AG08395 (cell line): ENCODE measurements at places on chromosomes 2 and 18.

DNA sequence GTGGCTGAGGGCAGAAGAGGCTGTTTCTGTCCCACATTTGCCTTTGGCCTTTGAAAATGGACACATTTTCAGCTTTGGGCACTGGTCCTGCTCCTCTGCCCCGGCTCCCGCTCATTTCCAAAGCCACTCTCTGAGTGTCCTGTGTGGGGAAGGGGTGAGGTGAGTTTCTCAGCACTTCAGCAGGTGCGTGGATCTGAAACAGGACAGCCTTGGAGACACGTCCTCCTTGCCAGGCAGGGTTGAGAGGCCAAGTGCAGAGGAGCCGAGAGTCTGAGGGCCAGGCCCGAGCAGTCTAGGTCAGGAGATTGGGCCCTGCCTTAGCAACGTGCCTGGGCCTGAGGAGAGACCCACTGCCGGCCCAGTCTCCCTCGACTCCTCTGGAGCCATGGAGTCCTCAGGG lies 21.9 kb upstream of the ALPI start:
- no peak for DNase-seq

GRCh38 chr2:8526403-8526696 lies 155.5 kb upstream of the ID2 start:
- DNase-seq = no peak

DNA sequence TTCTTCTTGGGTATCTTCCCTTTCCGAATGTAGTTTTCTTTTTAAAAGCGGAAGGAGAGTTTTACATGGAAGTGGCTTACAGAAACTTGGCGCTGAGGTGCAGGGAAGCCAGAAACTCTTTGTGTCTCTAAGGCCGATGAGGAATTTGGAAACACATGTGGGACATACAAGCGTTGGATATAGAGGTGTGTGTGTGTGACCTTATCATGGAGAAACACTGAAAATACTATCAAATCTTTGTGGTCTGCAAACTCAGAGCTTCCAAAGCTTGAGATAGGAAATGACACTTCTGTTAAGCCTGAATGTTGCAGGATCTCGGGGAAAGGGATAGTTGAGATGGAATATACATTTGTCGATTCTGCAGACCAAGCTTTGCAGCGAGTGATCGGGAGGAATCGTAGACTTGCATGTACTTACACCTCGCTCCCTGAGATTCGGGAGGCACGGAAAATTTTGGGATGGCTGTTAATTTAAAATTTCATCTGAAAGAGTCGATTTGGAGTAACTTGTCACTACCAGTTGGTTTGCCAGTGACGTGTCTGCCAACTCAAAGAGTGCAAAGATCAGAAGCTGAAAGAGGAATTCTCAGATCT lies 1.0 kb downstream of the NAB1 start:
- DNase-seq = peak; percentile 8

DNA sequence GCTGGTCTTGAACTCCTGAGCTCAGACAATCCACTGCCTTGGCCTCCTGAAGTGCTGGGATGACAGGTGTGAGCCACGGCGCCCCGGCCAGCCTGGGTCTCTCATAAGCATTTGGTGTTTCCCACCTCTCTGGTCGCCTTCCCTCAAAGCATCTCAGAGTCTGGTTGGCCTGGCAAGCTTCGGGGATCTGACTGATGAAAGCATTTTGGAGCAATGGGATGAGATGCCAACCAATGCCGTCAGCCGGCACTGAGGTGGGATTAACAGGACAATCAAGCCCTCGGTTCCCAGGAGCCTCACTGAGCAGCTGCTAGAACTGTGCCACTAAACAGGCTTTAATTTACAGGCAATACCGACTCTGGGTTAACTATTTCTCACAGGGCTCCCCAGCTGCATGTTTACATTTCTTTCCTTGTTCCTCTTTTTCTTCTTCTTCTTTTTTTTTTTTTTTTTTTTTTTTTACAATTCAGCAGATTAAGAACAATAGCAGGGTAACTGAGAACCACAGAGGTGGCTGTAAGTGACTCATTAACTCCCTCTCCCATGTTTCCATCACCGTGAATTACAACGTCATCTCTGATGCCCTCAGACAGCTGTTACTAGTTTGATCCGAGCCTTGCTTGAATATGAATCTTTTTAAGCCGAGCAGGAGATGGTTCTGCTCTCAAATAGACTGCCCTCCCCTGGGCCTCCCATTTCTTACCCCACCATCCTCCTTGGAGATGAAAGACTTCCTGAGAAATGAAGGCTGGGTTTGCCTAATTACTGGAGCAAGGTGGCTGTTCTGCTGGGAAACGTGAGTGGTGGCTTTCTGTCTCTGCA lies 37.9 kb downstream of the ODC1 start:
- no peak for DNase-seq

- DNase-seq = no peak
Observed at GRCh38 chr18:47594621-47595086, 335.8 kb downstream of the SMAD2 start.

GRCh38 chr2:5845798-5846330 lies 153.7 kb downstream of the SOX11 start:
- DNase-seq = no peak

DNA sequence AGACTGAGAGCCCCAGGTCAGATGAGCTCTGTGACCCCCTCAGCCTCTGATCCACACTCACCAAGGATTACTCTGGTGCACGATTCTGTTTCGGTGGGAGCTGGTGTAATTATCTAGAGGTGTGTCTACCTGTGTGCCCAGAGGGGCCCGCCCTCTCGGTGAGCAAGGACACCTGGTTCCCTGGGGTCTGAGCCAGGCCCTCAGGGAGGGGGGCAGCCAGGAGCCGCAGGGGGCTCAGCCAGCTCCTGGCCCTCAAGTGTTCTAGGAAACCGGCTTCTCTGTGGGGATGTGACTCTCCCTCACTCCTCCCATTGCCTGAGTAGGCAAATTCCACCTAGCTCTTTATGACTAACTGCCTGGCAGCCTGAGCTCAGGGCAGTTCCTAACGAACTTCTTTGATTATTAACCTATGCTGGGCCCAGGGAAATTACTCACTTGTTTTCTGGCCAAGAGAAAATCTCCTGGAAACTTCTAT lies 17.4 kb downstream of the AGAP1 start:
- peak; percentile 94 for DNase-seq

DNA sequence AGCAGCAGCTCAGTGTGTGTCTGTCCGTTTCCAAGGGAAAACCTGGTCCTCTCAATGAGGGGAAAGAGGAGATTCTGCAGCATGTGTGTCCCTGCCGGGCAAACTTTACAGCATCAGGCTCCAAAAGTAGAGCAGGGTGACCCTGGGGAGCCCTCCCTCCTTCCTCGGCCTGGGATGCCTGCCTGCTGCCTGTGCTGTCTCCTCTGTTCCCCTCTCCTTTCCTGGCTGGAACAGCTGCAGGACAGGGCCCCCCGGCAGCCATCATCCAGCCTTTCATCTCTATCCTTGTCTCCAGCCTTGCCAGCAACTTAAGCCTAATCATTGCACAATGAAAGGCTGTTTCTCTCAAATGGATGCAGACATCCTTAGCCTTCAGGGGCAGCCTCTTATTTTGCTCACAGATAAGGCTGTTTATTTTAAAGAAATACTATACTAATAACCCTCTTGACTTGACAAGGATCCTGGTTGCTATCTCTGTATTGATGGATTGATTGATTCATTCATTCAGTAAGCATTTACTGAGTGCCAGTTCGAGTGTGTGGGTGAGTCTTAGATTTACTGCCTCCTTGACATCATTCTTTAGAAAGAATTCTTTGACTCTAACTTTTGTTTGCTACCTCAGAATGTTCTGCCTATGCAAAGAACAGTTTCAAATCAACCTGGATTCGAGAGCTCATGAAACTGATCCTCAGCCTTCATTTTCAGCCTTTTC lies 40.6 kb upstream of the EDAR start:
- DNase-seq = no peak

DNA sequence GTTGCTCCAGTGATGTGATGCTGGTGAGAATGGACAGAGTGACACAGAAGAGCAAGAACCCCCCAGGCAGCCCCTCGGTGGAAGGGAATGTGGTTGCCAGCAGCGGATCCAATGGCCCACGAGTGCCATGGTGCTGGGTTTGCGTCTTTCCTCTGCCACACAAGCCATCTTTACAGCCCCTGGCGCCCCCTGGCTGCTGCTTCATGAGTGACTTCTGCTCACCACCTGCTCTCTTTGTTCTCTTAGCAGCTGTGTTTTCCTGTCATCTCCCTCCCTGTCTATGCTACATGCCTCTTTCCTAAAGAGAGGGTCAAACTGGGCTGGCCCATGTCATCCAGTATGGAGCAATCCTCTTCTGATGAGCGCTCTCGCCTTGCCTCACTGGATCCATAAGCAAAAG lies 300.0 kb upstream of the SMIM21 start:
- DNase-seq = no peak

- DNase-seq = no peak
Observed at GRCh38 chr2:234459401-234460009, 37.4 kb downstream of the ARL4C start.

GRCh38 chr2:142307616-142308115 lies 176.8 kb upstream of the LRP1B start:
- DNase-seq = no peak

- peak; percentile 65 for DNase-seq
Observed at GRCh38 chr2:217903859-217904613, 98.8 kb downstream of the TNS1 start.

DNA sequence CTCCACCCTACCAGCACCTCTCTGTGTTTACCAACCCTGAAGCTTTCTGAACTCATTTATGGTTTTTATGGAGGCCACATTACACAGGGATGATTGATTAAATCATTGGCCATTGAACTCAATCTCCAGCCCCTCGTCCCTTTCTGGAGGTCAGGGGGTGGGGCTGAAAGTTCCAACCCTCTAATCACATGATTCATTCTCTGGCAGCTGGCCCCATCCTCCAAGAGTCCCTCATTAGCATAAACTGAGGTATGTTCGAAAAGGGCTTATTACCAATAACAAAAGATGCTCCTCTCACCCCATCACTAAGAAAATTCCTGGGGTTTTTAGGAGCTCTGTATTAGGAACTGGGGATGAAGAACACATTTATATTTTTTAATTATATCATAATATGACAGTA lies 92.3 kb downstream of the DIS3L2 start:
- DNase-seq = no peak

- no peak for DNase-seq
Observed at GRCh38 chr2:107088156-107088555, 202.2 kb upstream of the ST6GAL2 start.

DNA sequence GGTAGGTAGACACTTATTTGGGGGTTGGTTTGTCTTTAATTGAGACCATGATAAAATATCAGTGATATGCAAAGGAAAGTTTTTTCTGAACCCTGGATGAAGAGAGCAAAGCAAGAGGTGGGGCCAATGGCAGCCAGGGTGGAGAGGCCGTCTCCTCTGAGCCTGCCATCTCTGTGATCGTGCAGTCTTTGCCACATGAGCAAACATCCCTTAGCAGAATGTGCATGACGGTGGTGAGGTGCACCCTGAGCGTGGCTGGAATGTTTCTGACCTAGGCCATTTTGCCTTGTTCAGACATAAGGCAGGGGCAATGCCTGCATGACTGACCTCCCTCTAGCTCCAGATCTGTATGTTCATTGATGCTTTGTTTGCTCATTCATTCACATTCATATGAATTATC lies 6.0 kb downstream of the NCK2 start:
- DNase-seq = no peak

GRCh38 chr2:99637159-99637697 lies 147.4 kb upstream of the REV1 start:
- no peak for DNase-seq

GRCh38 chr2:157996799-157997198 lies 104.9 kb upstream of the UPP2 start:
- no peak for DNase-seq

DNA sequence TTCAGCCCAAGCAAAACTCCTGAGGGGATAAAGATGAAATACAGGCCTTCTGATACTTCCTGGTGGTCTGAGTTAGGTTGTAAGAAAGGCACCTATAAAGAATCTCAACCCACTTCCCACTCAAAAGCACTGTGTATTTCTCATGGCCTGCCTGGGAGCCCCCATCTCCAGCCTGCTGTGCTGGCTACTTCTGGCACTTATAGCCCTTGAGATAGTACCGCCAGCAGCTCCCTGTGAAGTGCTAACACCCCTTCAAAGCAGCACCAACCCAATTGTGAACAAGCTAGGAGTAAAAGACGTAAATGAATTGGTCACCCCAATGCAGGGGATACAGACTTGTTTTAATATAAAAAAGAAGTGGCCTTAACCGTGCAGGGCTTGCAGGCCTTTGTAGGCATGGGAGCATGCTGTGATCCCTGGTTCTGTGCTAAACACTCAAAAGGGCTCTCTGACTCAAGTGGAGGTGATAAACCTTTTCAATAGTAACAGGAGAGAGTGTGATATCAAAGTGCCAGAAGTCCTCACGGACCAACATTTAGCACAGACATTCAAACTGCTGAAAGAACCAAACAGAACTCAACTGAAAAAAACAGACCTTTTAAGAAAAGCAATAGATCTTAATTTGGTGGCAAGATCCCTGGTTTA lies 80.8 kb downstream of the RTN4 start:
- no peak for DNase-seq

GRCh38 chr2:100620481-100620880 lies 57.7 kb downstream of the PDCL3 start:
- no peak for DNase-seq

DNA sequence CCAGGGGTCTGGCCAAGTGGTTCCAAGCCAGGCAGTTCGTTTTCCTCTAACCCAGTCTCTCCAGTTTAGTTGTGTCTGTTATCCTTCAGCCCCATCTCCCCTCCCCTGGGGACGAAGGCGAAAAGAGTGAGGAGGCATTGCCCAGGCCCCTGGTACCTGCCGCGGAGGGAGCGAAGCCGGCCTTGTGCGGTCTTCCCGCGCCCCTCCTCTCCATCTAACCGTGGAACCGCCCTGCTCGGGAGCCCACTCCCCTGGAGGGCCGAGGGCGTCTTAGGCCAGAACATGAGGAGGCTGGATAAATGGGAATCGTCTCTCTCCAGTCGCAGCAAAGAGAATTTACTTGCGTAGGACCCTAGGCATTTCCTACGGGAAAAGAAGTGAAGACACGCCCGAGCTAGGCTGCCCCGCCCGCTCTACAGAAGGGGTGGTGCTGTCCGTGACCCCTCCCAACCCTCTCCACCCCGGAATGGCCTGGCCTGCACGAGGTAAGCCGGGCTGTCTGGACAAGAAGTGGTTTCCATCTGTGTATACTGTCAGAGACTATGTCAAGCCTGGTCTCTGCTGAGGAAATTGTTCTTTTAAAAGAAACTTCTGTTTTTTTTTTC lies 156.2 kb downstream of the MIB1 start:
- DNase-seq = no peak

GRCh38 chr18:22694954-22695353 lies 238.2 kb upstream of the RBBP8 start:
- peak; percentile 85 for DNase-seq

- DNase-seq = no peak
Observed at GRCh38 chr2:185475914-185476313, 262.7 kb upstream of the FSIP2 start.

DNA sequence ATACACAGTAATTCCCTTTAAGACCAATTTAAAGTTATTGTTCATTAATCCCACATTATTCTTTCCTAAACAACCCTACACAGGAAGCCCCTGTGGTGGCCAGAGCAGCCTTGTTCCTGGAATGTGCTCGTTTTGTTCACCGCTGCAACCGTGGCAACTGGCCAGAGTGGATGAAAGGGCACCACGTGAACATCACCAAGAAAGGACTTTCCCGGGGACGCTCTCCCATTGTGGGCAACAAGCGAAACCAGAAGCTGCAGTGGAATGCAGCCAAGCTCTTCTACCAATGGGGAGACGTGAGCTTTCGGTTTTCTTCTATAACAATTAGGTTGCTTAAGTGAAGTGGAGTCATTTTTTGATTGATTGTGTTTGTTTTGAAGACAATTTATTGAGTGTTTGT lies 101.0 kb downstream of the UNC80 start:
- no peak for DNase-seq

- DNase-seq = no peak
Observed at GRCh38 chr2:61439241-61440002, 31.5 kb downstream of the USP34 start.
